Activated B cell treated with CpG ODN at 0.5 μM for 24 hours (primary cell): ENCODE measurements at places on chromosomes 1 and 21.

- DNase-seq, result no peak
These were observed 2.9 kb upstream of the INAVA start for GRCh38 chr1:200891774-200892157.

- no peak for DNase-seq
These were observed 49.7 kb downstream of the PGM1 start for GRCh38 chr1:63642901-63643300.

DNA sequence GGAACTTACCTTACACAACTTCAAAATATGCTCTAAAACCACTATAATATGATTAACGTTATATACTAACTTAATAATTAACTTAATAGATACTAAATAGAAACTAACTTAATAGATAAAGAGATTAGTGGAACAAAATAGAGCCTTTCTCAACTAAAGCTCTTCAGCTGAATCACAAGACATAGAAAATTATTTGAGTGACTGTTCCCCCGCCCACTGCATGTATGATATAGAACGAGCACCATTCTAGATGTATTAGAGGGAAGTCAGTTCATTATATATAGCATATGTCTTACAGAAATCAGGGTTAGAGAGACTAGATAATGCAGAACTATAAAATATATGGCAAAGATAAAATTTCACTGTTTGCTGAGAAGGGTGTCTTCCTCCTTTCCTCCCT, 16.3 kb downstream of the LYPLAL1 start:
- DNase-seq, result no peak

- DNase-seq, result no peak
These were observed 19.0 kb downstream of the DAB1 start for GRCh38 chr1:57404884-57405283.

DNA sequence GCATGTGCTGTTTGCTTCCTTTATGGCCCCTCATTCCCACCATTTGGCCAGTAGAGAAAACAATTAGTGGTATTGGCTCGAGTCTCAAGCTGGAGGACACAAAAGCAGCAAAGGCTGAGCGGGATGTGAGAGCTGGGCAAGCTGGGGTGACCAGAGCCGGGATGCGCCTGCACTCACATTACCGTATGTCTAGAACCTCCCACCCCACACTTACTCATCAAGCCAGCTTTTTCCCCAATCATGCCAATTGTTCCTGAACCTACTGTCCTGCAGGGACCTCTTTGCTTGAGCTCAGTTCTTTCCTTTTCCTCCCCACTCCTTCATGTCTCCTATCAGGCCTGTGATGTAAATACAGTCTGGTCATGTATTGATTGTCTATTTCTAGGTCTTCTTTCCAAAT, 45.9 kb downstream of the KIRREL1 start:
- DNase-seq, result no peak

- no peak for DNase-seq
These were observed 64.2 kb upstream of the KIF26B start for GRCh38 chr1:245090491-245091090.

GRCh38 chr21:45993210-45994085, 11.9 kb downstream of the COL6A1 start:
- DNase-seq, result peak; percentile 10

- no peak for DNase-seq
These were observed 103.2 kb upstream of the RUNX3 start for GRCh38 chr1:25033030-25033827.

DNA sequence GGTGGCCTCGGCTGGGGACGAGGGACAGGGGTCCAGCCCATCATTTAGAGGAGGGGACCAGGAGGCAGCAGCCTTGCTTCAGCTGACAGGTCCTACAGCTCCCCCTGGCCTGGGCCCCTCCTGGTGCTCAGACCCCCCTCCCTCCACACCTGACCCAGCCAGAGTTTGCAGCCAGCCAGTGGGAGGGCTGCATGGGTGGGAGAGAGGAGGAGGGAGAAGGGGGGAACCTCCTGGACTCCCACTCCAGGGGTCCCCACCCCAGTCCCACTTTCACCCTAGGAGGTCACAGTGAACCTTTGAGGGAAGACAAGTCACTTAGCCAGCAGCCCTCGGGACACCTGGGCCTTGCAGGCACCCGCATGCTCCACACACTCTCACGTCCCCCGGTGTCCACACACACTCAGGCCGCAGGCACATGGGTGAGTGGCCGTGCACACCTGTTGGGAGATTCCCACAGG, 108.9 kb upstream of the ZBTB40 start:
- no peak for DNase-seq

GRCh38 chr1:68276448-68276847, 44.1 kb upstream of the WLS start:
- DNase-seq, result no peak

- DNase-seq, result no peak
These were observed 6.0 kb upstream of the VASH2 start for GRCh38 chr1:212944229-212944901.

- no peak for DNase-seq
These were observed 143.5 kb downstream of the SYT14 start for GRCh38 chr1:210081494-210081893.

GRCh38 chr1:72140222-72140621, 142.1 kb downstream of the NEGR1 start:
- no peak for DNase-seq

GRCh38 chr1:82879701-82880305, 1079.1 kb downstream of the ADGRL2 start:
- no peak for DNase-seq

GRCh38 chr1:147562819-147563218, 21.5 kb downstream of the BCL9 start:
- DNase-seq, result no peak

GRCh38 chr1:244063498-244063897, 12.4 kb downstream of the ZBTB18 start:
- no peak for DNase-seq

DNA sequence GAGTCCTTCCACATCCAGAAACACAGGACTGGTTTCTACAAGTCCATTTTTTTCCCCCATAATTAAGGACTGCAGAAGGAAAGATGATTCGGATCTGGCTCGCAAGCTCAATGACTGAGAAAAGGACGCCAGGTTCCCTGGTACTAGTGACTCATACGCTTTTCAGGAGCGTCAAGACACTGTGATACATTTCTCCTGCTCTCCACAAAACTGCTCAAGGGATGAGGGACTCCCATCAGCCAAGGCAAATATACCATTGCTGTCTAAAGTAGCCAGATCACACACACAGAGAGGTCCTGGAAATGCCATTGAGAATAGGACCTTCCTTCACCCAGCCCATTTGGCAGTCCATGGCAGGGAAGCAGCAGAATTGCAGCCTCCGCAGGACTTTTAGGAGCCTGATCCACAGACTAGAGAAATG, 253.6 kb upstream of the IRF2BP2 start:
- DNase-seq, result no peak

- DNase-seq, result no peak
These were observed 26.2 kb downstream of the GRHL3 start for GRCh38 chr1:24345334-24345733.

DNA sequence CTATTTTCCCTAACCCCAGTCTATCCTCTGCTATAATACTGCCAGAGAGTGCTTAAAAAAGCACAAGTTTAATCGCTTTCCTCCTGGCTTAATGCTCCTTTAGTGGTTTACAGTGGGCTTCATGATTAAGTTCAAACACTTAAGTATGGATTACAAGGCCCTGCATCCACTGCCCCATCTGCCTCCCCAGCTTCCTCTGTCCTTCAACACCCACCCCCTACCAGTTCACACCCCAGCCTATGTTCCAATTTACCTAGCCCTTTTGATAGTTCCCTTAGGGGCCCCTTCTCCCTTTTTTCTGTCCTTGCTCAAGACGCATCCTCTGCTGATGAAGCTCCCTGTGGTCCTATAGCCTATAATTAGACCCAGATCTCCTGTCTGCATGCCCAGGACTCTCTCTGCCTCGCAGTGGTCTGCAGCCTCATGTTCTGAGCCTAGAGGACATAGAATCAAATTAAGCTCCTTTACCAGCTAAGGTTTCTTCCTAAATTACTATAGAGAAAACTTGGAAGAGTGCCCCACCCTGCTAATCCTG, 212.5 kb downstream of the FGGY start:
- no peak for DNase-seq

DNA sequence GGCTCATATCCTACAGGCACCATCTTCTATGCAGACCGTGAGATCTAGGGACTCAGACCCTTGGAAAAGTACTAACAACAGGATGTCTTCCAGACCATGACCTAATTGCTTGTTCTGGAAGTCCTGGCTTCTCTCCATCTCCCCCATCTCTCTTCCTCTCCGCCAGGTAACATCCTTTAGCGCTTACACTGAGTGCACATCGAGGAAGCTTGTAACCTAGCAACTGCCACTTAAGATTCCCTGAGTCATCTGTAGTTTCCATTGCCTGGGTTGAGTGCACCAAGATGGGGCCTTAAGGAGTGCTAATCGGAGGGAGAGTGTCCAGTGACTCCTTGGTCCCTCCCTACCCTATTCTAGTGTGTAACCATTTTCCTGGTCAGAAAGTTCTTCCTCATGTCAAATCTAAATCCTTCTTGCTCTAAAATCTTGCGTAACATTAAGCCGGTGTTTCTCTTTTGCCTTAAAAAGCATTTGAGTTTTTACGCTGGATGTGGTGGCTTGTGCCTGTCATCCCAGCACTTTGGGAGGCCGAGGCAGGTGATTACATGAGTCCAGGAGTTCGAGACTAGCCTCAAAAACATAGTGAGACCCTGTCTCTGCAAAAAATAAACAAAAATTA, 9.7 kb downstream of the KLHDC8A start:
- DNase-seq, result no peak

DNA sequence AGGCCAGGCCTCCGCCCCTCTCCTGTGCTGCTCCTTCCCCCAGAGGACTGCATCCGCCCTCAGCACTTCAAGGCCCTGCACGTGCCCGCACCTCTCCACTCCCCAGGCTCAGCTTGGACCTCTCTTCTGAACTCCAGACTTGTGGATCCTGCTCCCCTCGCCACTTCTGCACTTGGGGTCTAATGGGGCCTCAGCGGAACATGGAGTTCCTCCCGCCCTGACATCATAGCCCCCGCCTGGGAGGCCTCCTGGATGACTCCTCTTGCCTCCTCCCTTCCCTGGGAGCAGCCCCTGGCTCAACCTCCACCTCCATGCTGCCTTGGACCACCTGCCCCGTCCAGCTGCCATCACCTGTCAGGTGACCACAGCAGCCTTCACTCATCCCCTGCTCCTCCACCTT, 10.1 kb downstream of the OXCT2 start:
- DNase-seq, result no peak

DNA sequence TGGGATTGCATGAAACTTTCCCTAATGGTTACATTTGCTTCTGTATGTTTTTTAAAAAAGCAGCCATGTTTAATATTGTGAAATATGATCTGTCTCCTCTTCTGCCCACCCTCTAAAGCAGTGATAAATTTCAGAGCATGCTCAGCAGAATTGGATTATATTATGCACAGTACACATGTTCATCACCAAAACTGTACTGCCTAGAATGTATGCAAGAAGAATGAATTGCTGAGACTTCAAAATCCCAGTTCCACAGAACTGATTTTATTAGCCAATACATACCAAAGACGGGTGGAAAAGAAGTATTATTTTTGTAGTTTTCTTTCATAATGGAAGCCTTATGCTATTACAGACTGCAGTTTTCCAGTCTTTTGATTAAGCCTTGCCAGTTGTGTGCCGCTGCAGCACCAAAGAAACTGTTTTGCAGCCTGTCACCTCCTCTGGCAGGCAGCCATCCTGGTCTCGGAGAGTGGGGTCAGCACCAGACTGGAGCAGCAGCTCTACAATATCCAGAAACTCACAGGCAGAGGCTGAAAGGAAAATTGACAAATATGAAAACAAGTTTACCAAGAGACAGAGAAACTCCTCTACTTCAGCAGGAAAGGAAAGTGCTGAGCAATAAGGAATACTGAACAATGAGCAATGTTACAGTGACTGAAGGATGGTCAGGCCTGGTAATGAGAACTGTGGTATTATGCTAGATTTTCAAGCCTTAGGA, 58.1 kb downstream of the LHX4 start:
- DNase-seq, result no peak

DNA sequence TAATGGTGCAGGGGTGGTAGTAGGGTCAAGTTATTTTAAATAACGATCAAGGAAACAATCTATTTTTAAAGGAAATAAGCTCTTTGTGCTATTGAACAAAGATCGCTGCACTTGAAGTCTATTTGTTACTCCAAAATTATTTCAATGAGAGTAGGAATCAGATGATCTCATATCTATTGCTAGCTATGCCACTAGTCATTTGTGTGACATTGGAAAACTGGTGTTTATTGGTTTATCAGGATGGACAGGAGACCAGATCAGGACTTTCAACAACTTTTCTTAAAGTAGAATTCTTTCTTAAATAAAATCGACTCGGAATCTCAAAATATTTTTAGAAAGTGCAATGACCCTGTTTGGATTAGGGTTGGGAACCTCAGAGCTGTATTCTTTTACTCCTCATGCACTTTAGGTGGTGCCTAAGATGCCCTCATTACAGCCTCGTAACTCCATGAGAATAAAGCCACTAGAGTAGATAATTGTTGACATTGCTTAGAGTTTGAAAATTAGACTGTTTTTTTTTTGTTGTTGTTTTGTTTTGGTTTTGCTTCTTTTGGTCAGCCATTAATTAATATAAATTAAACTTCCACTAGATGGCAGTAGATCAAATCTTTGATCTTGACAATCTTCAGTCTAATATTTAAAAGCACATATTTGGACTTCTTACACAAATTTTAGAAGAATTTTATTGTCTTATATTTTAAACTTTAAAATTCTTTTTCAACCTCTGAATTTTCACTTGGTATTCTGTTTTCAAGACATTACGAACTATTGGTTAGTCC, 352.4 kb downstream of the USP25 start:
- DNase-seq, result no peak
